ENCODE measurements at places on chromosomes 2 and 18.

DNA sequence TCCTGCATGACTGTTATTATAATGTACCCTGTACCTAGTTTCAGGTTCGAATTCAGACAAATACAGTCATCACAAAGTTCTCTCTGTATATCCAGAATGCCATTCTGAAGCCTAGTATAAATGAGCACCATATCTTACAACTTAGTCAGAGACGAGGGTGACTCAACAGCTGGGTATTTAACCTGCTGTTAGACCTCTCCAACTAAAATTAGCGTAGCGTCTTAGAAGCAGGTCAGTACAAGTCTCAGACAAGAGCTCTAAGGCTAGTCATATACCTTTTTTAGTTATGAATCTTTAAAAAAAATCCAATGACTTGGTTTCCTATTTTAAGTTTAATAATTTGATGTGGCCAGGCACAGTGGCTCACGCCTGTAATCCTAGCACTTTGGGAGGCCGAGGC lies 74.1 kb downstream of the CABYR start:
- DNase-seq = peak; percentile 86

- no peak for DNase-seq
Measured at GRCh38 chr2:37635504-37636380, 35.7 kb downstream of the CDC42EP3 start.

- no peak for DNase-seq
Measured at GRCh38 chr2:43169987-43170386, 56.4 kb downstream of the ZFP36L2 start.

- no peak for DNase-seq
Measured at GRCh38 chr2:42957109-42957860, 164.9 kb upstream of the HAAO start.

DNA sequence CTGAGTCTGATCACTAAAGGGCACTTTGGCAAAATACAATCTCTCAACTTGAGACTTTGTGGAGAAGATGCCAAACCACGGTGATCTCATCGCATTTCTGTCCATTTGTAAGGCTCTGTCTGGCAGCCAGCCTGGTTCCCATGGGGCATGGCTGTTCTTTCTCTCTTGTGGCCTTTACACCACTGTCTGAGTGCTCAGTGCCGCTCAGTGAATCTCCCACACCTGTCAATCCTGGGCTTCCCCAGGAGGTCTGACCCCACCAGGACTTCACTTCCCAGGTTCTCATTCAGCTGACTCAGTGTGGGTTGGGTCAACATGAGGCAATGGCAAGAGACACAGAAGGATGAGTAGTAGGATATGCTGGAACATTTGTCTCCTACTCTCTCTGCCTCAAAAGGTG lies 96.8 kb upstream of the TRIB2 start:
- no peak for DNase-seq

DNA sequence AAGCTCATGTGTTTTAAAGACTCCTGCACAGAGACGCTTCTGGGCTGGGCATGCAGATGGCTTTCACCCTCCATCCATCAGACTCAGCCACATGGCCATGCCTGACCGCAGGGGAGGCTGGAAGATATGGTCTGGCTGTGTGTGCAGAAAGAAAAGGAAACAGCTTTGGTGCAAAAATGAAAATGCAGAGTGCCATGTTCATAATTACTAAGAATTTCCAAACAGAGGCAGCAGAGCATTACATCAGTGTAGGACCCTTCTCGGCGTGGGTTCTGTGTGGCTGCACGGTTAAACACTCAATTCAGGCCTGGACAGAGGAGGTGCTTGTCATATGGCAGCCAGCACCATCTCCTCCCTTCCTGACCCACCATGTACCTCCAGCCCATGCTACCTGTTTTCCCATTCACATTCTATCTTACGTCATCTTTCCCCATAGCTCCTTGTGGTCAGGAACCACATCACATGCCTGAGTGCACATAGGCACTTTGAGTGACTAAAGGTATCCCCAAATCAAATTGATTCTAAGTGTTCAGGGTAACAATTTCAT lies 200.3 kb upstream of the ID2 start:
- DNase-seq = no peak

DNA sequence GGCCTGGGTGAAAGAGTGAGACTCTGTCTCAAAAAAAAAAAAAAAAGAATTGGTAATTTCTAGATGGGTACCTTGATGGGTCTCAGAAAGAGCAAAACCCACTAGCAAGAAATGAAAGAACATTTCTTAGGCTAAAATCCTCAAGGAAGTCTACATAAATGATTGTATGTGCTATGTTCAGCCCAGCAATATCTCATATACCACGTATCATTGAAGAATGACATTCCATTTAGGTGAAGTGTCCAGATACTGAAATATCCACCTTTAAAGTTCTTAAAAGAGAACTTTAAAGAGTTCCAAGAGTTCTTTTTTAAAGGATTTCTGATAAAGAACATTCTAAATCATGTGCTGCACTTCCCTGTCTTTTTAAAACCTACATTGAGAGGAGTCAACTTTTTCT lies 19.2 kb downstream of the NRP2 start:
- no peak for DNase-seq

DNA sequence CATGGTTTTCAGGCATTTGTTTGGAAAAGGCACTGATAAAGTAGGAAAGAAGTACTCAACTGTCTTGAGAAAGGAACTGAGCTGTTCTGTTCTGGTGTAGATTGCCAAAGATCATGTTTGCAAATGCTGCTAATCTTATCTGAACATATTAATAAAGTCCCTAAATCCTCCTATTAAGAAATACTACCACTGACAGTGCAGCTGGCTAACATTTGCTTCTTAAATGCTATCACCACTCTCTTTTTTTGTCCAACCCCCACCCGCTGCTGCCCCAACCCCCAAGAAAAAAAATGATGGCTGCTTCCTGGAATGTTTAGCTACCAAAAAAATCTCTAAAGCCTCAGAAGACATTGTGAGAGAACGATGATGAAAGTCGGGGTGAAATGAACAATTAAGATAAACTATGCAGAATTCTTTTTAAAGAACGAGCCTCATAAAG lies 130.7 kb downstream of the CCBE1 start:
- DNase-seq = no peak

- DNase-seq = no peak
Measured at GRCh38 chr18:5582849-5583681, 39.3 kb upstream of the EPB41L3 start.

- no peak for DNase-seq
Measured at GRCh38 chr2:237920673-237921072, 46.1 kb upstream of the UBE2F start.

DNA sequence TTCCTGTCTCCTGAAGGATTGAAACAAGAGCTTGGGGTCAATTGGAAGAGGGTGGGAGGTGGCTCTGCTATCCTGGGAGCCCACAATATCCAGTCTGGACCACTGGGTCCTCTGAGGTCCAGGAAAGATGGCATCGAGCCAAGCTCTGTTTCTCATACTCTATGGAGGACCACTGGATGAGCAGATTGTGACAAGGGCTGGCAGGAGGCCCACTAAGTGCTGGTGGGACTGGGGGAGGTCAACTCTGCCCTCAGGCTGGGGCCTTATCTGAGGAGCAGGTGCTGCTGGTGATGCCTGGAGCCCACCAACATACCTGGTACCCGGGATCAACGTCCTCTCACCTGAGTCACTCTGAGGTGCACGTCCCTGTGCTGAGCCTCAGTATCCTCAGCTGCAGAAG lies 142.4 kb downstream of the NDUFA10 start:
- DNase-seq = no peak

- DNase-seq = no peak
Measured at GRCh38 chr2:57954020-57954419, 92.6 kb upstream of the VRK2 start.

DNA sequence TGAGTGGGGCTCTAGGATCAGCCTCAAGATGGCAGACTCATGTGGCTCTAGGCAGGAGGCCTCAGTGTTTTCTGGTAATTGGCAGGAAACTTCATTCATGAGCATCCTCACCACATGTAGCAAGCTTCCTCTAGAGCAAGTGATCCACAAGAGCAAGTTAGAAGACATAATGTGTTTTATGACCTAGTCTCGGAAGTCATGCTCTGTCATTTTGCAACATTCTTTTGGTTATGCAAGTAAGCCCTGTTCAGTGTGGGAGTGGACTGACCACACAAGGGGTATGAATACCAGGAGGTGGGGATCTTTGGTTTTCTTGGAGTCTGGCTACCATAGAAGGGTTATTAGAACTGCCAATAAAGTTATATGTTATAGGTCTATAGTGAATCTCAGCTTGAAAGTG lies 66.8 kb upstream of the STK39 start:
- DNase-seq = no peak

- no peak for DNase-seq
Measured at GRCh38 chr2:187527262-187527661, 27.0 kb downstream of the TFPI start.

DNA sequence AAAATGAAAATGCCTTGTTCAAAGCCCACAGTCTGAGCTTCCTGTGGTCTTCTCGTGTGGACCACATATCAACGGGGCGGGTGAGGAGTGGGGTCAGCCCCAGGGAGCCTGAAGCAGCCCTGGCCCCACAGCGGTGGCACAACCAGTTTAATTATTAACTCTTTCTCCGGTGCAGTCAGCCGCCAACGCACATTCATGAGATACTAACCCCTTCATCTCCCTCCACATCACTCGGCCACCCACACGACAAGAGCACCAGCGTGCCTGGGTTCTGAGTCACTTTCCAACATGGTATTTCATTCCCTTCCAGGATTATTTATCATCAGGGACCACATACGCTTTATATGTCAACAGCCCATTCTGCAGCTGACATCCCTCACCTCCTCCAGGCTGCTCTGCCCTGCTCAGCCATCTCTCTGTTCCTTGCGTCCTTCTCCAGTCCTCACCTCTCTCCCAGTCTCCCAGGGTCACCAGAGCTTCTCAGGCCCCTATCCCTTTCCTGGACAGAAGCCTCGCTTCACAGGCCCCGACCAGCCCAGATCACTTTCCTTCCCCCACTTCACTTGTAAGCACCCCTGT lies 48.0 kb upstream of the ID2 start:
- DNase-seq = no peak

DNA sequence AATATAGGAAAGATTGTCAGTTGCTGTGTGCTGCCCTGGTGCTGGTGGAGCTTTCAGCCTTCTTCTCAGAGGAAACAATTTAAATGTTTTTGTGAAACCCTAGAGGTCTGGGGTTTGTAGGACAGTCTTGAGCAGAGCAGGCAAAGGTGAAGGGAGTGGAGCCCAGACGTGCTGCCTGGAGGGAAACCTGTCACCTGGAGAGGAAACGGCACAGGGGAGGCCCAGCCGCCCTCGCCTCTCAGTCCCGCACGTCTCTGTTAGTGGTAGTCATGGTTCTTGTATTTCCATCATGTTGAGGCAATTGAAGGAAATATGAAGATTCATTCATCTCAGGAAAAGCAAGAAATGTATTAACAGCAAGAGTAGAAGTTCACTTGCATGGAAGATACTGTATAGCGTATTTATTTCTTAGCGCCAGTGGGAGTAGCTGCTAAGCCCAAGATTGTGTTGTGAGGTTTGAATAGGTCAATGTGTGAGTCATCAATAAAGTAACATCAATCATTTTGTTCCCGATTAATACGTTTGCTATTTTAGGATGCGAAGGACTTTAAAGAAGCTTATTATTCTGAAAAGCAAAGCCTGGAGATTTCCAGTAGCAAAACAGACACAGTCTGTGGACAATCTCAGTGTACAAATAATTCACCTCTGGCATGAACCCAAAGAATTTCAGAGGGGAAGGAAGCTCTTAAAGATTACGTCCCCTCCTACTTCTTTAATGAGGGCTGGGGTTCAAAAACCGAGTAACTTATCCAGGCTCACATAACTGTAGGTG lies 70.4 kb downstream of the LRRFIP1 start:
- no peak for DNase-seq
